Mesothelial cell of epicardium (in vitro differentiated cells): ENCODE measurements at places on chromosomes 7 and 10. TPM values are rescaled to one million over a fixed set of nuclear protein-coding genes. Genes with fewer than 3 reads are reported as not detected.
A peak's percentile ranks its signal among the peaks of the same experiment; 100 is the strongest.

GRCh38 chr10:73908853-73909539, 1.9 kb upstream of the PLAU start:
- peaks cover 44% of the 10 kb centered on the region for H3K27me3 ChIP-seq
- H3K4me3 ChIP-seq: no peak overlapping the region
- peaks cover 28% of the 10 kb centered on the region for H3K4me1 ChIP-seq
- DNase-seq: no peak
- H3K36me3 ChIP-seq: no peaks in the 10 kb centered on the region
- H3K27ac ChIP-seq: no peak overlapping the region

DNA sequence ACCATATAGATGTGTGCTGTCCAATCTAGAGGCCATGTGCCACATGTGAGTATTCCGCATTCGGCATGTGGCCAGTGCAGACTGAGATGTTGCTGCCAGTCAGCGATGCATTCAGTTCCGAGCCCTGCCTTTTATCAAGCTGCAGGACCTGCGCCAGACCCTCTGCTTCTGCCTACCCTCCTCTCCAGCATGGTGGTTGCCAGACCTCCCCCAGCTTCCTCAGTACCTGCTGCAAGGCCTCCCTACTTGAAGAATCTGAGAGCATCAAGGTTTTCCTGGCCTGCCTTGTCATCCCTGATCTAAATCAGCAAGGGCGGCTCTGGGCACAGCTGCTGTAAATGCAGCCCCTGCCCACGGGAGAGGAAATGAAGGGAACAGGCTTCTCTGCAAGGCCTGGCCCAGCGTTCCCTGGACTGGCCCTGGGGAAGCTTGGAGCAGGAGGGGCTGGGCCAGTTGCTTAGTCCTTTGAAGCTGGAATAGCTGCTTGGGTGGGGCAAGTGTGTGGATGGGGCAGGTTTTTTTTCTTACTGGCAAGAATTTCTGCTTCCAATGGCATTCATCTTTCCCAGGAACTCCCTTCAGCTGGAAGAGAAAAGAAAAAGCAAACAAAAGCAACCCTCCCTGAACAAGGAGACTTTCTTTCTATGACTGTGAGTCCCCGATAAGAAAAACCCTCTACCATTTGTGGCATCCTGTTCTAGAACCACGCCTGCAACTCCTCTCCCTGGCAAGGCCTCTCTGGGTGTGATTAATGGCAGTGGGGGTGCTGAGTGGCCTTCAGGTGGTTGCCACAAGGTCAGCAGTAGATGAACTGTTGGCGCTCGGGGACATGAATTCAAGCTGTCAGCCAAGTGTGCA, 93.0 kb downstream of the NHLRC2 start:
- DNase-seq: no peak
- H3K4me1 ChIP-seq: peaks cover 22% of the 10 kb centered on the region
- H3K27ac ChIP-seq: peak overlapping the region; percentile 55
- H3K36me3 ChIP-seq: no peaks in the 10 kb centered on the region
- H3K27me3 ChIP-seq: no peaks in the 10 kb centered on the region

GRCh38 chr10:51012073-51012472, 62.2 kb upstream of the PRKG1 start:
- H3K27ac ChIP-seq: no peak overlapping the region
- H3K4me3 ChIP-seq: no peak overlapping the region
- no peak for DNase-seq

DNA sequence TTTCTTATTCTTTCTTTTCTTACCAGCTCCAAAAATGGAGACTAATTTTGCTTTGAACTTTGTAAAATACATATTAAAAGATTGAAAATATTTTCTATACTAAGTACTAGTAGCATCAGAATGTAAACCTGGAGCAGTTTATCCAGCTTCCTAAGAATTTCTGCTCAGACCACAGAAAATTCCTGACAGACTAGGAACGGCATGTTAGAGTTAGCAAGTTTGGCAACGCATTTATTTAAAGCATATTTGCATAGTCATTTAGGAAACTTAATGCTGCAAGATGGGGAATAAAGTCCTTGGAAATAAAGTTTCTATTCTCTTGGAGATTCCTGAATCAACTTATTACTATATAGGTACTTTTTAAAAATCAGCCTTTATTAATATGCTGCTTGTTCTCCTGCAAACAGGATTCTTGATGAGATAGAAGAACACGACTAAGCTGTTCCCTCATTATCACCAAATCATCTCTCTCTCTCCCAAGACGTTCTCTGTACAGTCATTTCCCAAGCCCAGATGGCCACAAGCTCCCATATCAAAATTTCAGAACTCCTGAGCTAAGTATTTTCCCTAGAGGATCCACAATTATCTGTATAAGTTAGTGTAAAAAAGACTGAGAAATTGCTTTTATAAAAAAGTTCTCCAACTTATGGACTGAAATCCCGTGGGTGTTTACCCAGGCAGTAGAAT, 305.8 kb upstream of the NEBL start:
- no peak for DNase-seq
- peaks cover 14% of the 10 kb centered on the region for H3K4me1 ChIP-seq
- H3K27me3 ChIP-seq: no peaks in the 10 kb centered on the region
- H3K4me3 ChIP-seq: no peak overlapping the region

- no peak overlapping the region for H3K27ac ChIP-seq
- peaks cover 16% of the 10 kb centered on the region for H3K27me3 ChIP-seq
- H3K4me1 ChIP-seq: no peaks in the 10 kb centered on the region
- H3K36me3 ChIP-seq: no peaks in the 10 kb centered on the region
These were observed 113.2 kb downstream of the WDFY4 start for GRCh38 chr10:48797830-48798229.

DNA sequence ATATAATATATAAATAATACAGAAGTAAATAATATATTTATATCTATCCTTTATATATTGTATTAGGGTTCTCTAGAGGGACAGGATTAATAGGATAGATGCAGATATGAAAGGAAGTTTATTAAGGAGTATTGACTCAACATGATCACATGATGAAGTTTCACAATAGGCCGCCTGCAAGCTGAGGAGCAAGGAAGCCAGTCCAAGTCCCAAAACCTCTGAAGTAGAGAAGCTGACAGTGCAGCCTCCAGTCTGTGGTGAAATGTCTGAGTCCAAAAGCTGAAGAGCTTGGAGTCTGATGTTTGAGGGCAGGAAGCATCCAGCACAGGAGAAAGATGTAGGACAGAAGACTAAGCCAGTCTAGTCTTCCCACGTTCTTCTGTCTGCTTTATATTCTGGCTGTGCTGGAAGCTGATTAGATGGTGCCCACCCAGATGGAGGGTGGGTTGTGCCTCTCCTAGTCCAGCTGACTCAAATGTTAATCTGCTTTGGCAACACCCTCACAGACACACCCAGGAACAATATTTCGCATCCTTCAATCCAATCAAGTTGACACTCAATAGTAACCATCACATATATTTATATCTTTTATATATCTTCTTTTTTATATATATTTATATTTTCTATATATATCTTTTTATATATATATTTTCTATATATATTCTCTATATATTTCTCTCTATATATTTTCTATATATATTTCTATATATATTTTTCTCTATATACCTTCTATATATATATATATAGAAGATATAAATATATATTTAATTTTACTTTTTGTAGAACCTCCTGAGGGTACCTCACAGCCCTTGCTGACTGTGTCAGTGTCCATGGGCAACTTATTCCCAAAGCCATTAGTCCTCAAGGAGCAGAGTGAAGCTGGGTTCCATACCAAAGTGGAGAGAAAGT, 24.6 kb upstream of the AKR1B10 start:
- DNase-seq: no peak
- no peaks in the 10 kb centered on the region for H3K36me3 ChIP-seq
- no peaks in the 10 kb centered on the region for H3K4me1 ChIP-seq
- peaks cover 19% of the 10 kb centered on the region for H3K27me3 ChIP-seq
- H3K4me3 ChIP-seq: no peak overlapping the region

DNA sequence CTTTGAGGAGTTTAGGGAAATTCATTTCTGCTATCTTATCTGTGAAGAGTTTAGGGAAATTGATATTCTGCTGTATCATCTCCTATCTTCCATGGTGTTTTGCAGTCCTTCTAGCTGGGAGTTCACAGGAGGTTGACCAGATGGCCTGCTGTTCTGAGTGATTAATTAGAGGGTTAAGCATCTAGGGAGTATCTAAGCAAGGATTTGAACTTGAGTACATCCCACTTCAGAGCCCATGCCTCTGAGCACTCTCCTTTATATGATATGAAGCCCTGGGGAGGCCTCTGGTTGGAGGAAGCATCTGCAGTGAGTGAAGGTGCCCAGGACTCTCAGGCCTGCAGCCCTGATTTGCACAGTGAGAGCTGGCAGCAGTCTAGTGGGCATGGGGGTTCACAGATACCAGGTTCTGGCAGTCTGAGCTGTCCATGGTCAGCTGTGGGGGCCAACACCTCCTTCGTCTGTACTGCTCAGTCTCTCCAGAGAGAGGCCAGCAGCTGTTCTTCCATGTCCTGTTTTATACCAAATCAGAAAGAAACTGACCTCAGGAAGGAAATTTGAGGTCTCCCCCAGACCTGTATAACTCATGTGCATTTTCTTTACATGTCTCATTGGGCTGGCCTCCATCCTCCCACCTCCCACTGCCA, 156.9 kb downstream of the PLCE1 start:
- H3K36me3 ChIP-seq: no peaks in the 10 kb centered on the region
- no peak overlapping the region for H3K4me3 ChIP-seq
- H3K27me3 ChIP-seq: peaks cover 7% of the 10 kb centered on the region
- H3K27ac ChIP-seq: no peak overlapping the region
- H3K4me1 ChIP-seq: no peaks in the 10 kb centered on the region

DNA sequence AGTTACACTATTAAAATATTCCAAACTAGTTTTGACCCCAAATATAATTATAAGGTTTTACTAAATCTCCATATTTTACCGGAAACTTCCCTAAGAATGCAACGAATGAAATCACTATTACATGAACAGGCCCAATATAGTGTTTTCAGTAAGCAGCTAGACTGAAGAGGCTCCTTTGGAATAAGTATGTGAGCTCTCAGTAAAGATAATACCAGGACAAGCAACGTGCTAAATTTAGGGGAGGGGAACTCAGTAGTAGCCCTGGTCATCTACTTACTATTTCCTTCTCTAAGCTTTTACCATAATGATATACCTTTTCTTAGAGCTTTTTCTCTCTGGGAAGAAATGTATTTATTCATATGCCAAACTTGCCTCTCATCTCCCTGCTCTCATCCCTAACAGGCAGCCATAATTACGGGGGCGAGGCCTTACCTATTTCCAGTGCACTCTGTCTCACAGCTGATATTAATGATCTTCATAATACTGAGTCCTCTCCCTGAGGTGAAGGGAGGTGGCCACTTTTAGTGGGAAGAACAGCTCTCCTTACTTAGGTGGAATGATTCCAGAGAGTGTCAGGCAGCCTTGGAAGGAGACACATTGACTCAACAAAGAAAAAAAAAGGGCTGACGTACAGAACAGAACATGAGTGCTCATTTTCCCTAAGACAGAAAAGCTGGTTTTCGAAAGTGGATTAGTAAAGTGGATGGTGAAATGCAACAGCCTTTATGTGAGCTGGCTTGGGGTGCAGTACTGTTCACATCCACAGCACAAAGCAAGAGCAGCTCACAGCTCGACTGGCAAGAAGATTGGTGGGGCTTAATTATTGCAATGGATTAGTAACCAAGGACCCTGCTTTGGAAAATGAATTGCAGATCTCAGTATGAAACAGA, 165.4 kb downstream of the GLI3 start:
- peak overlapping the region; percentile 43 for H3K27ac ChIP-seq
- DNase-seq: no peak
- peaks cover 62% of the 10 kb centered on the region for H3K4me1 ChIP-seq
- no peak overlapping the region for H3K4me3 ChIP-seq

DNA sequence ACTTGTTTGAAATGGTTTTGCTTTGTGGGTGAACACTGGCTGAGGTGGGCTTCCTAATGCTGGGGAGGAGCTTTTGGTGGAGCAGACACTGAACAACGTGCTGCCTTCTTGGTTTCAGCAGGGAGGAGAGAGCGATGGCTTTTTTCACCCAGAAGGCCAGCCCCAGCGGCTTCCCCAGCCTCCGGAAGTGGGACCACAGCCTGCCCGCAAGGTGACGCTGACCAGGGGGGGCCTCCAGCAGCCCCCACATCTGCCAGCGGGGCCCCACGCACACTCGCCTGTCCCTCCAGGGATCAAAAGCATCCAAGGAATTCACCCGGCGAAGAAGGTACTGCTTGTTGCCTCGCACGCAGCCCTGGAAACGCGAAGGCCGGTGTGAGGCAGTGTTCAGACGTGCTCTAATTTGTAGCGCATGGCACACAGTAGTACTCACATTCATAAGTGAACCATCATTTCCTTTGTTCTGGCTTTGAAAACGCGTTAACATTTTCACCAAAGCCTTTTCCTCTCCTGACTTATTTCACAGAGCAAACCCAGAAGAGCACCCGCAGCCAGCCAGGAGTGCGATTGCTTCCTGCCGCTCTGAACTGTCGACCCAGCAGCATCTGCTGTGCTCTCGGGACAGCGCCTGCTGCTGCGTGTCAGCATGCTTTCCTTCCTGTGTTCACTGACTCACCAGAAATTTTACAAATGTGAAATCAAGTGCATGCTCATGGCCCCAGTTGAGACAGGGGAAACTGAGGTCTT, 48.4 kb downstream of the SHH start:
- DNase-seq: no peak
- no peaks in the 10 kb centered on the region for H3K27me3 ChIP-seq
- peaks cover 12% of the 10 kb centered on the region for H3K4me1 ChIP-seq

DNA sequence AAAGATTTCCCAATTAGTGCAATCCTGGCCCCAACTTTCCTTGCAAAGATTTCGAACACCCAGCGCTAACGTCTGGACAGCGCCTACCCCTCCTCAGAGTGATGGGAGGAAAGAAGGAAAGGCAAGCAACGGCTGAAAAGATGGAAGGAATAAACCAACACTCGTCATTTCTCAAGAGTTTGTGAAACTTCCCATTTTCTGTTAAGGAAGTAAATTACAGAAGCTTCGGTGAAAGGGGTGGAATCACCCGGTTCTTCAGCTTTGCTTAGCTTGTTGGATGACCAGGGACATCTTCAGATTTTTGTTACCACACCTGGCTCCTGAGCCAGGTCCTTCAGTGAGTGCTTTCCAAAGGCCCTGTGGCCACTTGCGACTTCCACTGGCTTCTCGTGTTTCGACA, 313.1 kb downstream of the SKIDA1 start:
- H3K4me1 ChIP-seq: peaks cover 17% of the 10 kb centered on the region
- no peaks in the 10 kb centered on the region for H3K27me3 ChIP-seq
- H3K27ac ChIP-seq: peak overlapping the region; percentile 68
- peaks cover 8% of the 10 kb centered on the region for H3K36me3 ChIP-seq
- DNase-seq: no peak

GRCh38 chr7:40213856-40214255, 79.1 kb downstream of the SUGCT start:
- DNase-seq: no peak
- H3K27ac ChIP-seq: no peak overlapping the region
- H3K4me1 ChIP-seq: no peaks in the 10 kb centered on the region
- peaks cover 10% of the 10 kb centered on the region for H3K36me3 ChIP-seq
- H3K27me3 ChIP-seq: no peaks in the 10 kb centered on the region

Gene HYAL4
- total RNA-seq: not detected in 3 replicates

Gene CPA2
- total RNA-seq: 0.54 to 0.73 TPM (median 0.72 TPM) in 3 replicates

Gene PON1
- total RNA-seq: not detected in 3 replicates

Gene SYT15
- 3.0 to 4.0 TPM (median 3.3 TPM) in 3 replicates for total RNA-seq

Gene FEZF1
- total RNA-seq: not detected in 3 replicates

Gene C10orf67
- 0.11 to 0.22 TPM in 2 of 3 replicates, not detected in the other for total RNA-seq

Gene PRPS1L1
- not detected in 3 replicates for total RNA-seq
